ENCODE measurements at places on chromosomes 3 and 15.

GRCh38 chr3:66486646-66487045, 14.2 kb downstream of the LRIG1 start:
- no peak for DNase-seq

DNA sequence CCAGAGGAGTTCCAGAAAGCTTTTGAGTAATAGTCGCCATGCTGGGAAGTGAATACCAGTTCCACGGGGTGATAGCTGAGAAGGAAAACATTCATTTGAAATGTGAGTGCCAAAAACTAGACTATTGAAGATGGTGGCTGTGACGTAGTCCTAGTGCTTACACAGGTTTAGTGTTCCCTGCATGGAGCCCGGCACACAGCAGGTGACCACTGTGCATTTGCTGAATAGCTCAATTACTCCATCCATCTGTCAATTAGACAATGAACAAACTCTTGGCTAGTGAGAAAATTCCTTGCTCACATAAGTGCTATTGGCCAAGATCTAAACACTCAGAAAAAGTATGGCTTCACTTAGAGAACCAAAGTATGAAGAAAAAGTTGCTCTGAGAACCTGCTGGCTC, 448.1 kb upstream of the WNT5A start:
- DNase-seq = no peak

DNA sequence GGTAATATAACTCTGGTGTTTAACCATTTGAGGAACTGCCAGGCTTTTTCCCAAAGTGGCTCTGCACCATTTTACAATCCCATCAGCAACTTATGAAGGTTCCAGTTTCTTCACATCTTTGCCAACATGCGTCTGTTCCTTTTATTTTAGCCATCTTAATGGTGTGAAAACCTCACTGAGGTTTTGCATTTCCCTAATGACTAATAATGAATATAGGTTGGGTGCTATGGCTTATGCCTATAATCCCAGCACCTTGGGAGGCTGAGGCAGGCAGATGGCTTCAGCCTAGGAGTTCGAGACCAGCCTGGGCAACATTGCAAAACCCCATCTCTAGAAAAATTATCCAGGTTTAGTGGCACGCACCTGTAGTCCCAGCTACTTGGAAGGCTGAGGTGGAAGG, 210.6 kb downstream of the TCF12 start:
- DNase-seq = peak; percentile 36

GRCh38 chr3:188389711-188390342, 235.9 kb downstream of the LPP start:
- DNase-seq = peak; percentile 62

GRCh38 chr3:171163101-171164066, 136.9 kb upstream of the SLC2A2 start:
- peak; percentile 55 for DNase-seq
